ENCODE measurements at places on chromosomes 4 and X.

- H3K27ac ChIP-seq, result no peak overlapping the region
- H3K27me3 ChIP-seq, result no peaks in the 10 kb centered on the region
- no peak overlapping the region for H3K4me3 ChIP-seq
- no peaks in the 10 kb centered on the region for H3K36me3 ChIP-seq
Observed at GRCh38 chrX:31245714-31246113, 173.9 kb upstream of the FTHL17 start.

- H3K27ac ChIP-seq, result no peak overlapping the region
- H3K4me3 ChIP-seq, result no peak overlapping the region
- H3K4me1 ChIP-seq, result peaks cover 60% of the 10 kb centered on the region
- peaks cover 55% of the 10 kb centered on the region for H3K36me3 ChIP-seq
- no peak for DNase-seq
Observed at GRCh38 chr4:102564399-102565059, 63.4 kb downstream of the NFKB1 start.

GRCh38 chrX:71532078-71532752 is 689 bp upstream of the OGT start:
- peak overlapping the region; percentile 93 for H3K27ac ChIP-seq
- DNase-seq, result peak; percentile 33

GRCh38 chr4:173187732-173188131 is 19.1 kb downstream of the GALNT7 start:
- H3K27me3 ChIP-seq, result no peaks in the 10 kb centered on the region
- peaks cover 14% of the 10 kb centered on the region for H3K4me1 ChIP-seq
- DNase-seq, result no peak
- no peak overlapping the region for H3K4me3 ChIP-seq

DNA sequence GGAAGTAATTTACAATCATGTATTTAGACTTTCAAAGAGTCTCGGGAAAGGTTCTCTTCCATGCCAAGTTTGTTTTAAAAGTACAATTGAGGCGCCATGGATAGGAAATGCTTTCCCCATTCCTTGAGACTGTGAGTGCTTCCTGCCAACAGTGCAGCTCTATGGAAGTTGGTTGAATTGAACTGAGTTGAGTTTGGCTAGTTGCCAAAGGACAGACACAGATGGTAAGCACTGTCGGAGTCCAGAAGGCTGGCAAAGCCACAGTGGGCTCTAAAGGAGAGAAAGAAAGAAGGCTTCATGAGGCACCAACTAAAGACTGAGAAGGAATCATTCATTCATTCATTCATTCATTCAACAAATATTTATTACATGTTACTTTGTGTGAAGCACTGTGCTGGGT is 4.3 kb upstream of the KCNE5 start:
- H3K27ac ChIP-seq, result no peak overlapping the region
- H3K4me3 ChIP-seq, result no peak overlapping the region
- peaks cover 4% of the 10 kb centered on the region for H3K4me1 ChIP-seq

Measured in activated naive CD8-positive, alpha-beta T cell treated with anti-CD3 and anti-CD28 coated beads, Interleukin-2, amount 10 ng/mL, durations not matched to agents 7 days and 5 days (primary cell).